ENCODE measurements at places on chromosomes 6 and 20. TPM values are rescaled to one million over a fixed set of nuclear protein-coding genes. Genes with fewer than 3 reads are reported as not detected.

GRCh38 chr20:25197183-25197869 lies 1.8 kb downstream of the ENTPD6 start:
- DNase-seq: no peak

- DNase-seq: no peak
Measured at GRCh38 chr20:6866741-6867140, 99.3 kb downstream of the BMP2 start.

DNA sequence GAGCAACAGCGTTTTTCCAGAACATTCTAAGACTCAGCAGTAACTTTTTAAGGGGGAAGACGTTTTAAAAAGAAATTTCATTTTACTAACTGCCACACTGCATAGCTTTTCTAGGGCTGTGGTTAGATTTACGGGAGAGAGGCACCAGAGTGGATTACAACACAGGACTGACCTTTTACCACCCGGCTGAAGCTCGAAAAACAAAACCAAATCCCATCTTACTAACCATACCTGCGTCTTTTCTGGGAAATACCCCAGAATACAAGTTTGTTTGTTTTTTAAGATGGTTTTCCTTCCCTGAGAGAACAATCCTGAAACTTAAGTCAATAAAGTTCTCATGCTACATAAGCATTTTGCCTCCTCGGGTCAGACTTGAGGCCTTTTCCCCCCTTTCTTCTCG lies 209.3 kb upstream of the SOX4 start:
- DNase-seq: no peak

DNA sequence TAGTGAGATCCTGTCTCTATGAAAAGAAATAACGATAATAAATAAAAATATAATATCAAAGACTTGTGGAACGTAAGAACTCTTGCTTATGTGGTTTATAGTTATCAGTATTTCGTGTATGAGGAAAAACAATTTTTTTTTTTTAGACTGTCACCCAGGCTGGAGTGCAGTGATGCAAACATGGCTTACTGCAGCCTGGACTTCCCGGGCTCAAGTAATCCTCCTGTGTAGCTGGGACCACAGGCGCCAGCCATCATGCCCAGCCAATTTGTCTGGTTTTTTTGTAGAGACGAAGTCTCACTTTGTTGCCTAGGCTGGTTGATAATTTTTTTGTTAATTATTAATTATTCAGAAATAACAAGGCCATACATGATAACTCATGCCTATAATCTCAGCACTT lies 18.6 kb upstream of the CDK19 start:
- no peak for DNase-seq

DNA sequence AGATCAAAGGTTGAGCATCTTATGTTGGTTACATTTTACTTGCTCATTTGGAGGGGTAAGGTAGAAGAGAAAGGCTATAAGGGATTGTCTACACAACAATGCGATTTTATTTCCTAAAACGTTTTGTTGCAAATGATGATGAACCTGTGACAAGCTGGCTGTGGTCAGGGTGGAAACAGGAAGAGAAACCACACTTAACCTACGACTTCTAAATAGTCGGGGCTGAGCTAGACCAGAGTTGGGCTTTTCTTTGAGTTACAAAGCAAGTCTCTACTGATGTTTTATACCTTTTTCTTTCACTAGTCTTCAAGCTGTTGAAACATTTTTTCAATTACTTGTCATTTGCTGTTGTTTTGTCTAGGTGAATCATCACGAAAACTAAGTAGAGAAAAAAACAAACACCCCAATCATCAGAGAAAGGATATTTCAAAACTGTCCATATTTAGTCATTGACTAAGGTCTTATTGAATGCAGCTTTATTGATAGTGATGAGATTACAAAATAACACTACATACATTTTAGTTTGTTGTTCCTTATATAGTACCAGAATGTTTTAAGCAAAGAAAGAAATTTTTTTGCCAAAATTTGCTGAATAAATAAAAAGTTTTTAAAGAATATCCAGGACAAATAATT lies 18.0 kb downstream of the KLHL31 start:
- DNase-seq: no peak

- no peak for DNase-seq
Measured at GRCh38 chr6:84771125-84771755, 6.8 kb upstream of the TBX18 start.

DNA sequence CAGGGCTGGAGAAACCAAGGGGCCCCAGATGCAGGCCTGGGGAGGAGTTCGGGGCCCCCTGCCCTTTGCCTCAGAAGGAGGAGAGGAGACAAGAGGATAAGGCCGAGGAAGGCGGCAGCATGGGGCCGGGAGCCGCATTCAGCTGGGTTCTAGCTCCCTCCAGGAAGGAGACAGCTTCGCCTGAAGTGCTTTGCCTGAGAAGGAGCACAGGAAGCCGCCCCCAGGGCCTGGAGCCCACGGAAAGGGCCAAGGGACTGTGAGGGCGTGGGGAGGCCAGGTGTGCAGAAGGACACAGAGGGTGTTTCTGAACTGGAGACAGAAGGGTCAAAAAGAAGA lies 121.4 kb downstream of the AGPAT4 start:
- DNase-seq: no peak

GRCh38 chr6:117668736-117669135 lies 6.5 kb upstream of the NUS1 start:
- no peak for DNase-seq

GRCh38 chr6:29516108-29516507 lies 28.4 kb upstream of the MAS1L start:
- no peak for DNase-seq

GRCh38 chr6:131061041-131061750 lies 1.8 kb downstream of the EPB41L2 start:
- peak; percentile 8 for DNase-seq

DNA sequence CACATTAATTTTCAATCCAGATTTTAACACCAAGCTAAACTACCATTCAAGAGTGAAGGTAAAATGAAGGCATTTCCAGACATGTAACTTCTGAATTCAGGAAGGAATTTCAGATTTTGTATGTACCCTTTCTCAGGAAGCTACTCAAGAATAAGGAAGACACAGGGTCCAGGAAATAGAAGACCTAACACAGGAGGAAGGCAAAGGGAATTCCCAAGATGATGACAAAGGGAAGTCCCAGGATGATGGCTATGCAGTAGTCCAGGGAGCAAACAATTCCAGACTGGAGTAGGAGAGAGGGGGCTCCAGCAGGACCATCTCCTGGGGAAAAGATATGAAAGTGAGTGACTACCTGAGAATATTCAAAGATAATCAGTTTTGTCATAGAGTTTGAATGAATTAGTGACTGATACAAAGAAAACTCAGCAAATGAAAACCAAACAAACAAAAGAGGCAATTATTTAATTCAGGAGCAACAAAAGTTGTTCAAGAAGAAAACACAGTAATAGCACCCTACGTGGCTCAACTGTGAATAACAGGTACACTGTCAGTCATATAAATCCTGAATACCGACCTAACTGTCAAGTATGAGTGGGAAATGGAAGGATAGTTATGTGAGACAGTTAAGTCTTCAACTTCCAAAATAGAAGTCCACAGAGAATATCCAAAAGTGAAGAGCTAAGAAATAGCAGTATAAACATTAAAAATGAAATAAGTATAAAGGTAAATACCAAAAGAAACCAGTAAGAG lies 4.0 kb downstream of the RNF24 start:
- DNase-seq: no peak

GRCh38 chr6:2624177-2624576 lies 126.5 kb downstream of the MYLK4 start:
- no peak for DNase-seq

DNA sequence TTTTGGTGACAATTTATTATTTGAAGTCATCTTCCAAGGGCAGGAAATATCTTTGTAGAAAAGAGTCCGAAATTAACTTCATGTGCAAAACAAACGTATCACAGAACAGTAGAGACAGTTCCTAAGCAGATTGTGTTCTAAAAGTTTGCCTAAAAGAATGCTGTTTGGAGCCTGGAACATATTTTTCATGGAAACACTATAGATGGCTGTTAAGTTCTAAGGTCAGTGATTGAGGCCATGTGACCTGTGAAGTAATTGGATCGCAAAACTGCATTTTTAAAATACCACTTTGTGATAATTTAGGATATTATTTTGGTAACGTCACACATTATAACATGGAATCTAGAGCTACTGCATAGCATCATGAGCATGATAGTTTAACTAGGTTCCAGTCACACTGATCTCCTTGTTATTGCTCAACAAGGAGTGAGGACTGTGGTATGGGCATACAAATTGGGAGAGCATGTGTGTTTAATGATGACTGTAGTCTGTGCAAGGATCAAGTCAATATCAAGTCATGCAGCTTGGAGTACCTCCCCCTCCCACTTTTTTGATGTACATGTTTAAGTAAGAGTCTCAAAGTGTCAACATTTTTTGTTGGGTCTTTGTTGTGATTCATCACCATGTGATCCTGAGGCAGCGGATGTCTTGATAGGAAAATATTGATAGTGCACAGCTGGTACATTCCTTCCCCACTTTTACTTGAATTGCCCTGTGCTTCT lies 609.3 kb upstream of the CITED2 start:
- DNase-seq: no peak

GRCh38 chr6:168225471-168225911 lies 94.1 kb downstream of the DACT2 start:
- DNase-seq: no peak

DNA sequence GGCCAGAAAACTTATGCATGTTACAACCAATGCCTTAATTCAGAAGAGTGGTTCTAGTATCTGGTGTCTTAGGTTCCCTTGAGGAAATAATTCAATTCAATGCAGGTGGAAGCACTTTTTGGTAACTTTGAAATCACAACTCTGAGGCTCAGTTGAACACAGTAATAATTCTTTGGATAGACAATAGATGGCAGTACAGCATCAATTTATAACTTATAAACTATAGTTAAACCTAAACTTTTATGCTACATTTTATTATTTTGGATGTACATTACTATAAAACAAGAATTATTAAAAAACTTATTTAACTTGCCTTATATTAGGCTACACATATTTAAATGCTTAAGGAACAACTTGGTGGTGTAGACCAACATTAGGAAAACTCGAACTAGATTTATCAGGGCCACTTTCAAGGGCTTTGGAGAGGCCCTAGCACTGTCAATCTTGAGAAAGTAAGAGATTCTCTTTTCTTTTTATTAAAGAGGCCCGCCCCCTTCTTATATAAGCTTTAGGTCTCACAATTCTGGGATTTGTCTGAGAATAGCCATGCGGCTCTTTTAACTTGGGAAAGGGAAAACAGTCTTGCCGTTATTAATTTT lies 85.9 kb downstream of the CRYBG1 start:
- no peak for DNase-seq

DNA sequence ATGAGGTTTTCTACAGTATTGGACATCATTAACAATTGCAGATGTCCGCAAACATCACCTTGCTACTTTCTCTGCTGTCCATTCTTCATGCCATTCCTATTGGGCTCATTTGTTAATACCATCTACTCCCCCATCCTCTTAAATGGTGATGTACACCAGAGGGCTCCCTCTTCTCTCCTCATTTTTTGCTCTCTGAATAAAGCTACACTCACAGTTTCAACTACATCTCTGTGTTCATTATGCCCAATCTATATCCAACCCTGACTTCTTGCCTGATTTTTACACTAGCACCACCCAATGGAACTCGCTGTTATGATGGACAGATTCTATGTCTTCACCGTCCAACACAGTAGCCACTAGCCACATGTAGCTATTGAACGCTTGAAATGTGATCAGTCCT lies 288.1 kb upstream of the ID4 start:
- DNase-seq: no peak

DNA sequence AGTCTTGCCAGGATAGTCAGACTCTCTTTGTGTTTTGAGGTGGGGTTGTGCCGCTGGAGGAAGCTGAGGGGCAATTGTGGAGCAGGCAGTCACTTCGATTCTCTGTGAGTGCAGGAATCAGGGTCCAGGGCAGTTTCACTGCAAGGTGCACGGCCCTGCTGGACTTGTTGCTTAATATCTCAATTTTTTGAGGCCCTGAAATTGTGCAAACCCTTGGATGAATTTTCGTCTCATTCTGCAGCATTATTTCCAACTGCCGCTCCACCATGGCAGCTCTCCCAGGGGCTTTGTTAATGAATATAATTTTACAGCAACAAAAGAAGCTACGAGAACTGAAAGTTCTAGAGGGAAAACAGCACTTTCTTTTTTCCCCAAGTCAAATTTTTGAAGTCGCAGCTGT lies 531.9 kb downstream of the QKI start:
- no peak for DNase-seq

- no peak for DNase-seq
Measured at GRCh38 chr20:57126481-57127092, 139.9 kb downstream of the BMP7 start.

GRCh38 chr6:105705608-105706007 lies 302.7 kb upstream of the PREP start:
- no peak for DNase-seq

GRCh38 chr20:62666736-62667529 lies 24.6 kb downstream of the SLCO4A1 start:
- DNase-seq: no peak

DNA sequence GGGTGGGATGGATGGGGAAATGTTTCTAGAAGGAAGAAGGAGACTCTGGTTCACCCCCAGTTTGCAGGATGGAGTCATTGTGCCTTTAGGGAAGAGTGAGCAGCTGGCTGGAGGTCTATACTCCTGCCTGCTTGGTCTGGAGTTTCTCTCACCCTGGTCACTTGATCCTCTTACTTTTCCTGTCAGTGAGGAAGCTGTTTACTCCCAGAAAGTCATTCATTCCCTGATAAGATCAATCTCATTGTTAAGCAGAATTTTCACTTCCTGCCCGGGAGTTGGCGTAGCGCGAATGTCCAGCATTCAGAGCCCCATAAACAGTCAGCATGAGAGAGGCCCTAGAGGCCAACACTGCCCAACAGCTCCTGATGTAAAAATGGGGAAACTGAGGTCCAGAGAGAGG lies 70.4 kb upstream of the SIRPA start:
- no peak for DNase-seq

DNA sequence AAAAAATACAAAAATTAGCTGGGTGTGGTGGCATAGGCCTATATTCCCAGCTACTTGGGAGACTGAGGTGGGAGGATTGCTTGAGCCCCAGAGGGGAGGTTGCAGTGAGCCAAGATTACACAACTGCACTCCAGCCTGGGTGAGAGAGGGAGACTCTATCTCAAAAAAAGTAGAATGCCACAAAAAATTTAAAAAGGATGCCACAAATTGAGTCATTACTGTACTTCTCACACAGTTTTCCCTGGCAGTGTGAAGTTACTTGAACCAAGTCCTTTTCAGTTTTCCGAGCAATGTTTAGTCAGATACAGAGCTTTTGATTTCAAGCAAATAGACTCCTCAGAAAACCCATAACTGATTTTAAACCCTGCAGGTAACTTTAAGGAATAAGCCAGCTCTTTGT lies 53.3 kb downstream of the TNFRSF21 start:
- no peak for DNase-seq

The MAFB gene
- 2.4 TPM for total RNA-seq

The DPPA5 gene
- 2.1 TPM for total RNA-seq

The SMIM13 gene
- 4.2 TPM for total RNA-seq

The HDDC2 gene
- 109 TPM for total RNA-seq

The PRELID3B gene
- 29.5 TPM for total RNA-seq

The ZHX3 gene
- total RNA-seq: 2.5 TPM

The ATP6V1G2 gene
- total RNA-seq: 3.5 TPM

The BPIFB1 gene
- not detected for total RNA-seq

The KCNK15 gene
- total RNA-seq: not detected

The OR2J1 gene
- not detected for total RNA-seq

Measured in H7 (cell line).